ENCODE measurements at places on chromosomes 4 and X. TPM values are rescaled to one million over a fixed set of nuclear protein-coding genes. Genes with fewer than 3 reads are reported as not detected.

The LRRC66 gene
- 0.83 TPM for total RNA-seq

The CD40LG gene
- total RNA-seq = not detected

The AREG gene
- 0.29 TPM for total RNA-seq

The SMIM10L2A gene
- 1.2 TPM for total RNA-seq

The PCDH11X gene
- total RNA-seq = not detected

The CHRDL1 gene
- total RNA-seq = 0.99 TPM

The CACNA1F gene
- under 0.01 TPM for total RNA-seq

The SAGE1 gene
- total RNA-seq = not detected

The GNRHR gene
- total RNA-seq = not detected

Measured in smooth muscle cell of trachea (primary cell).